SK-N-SH (cell line): ENCODE measurements at places on chromosomes 1 and 21. TPM values are rescaled to one million over a fixed set of nuclear protein-coding genes. Genes with fewer than 3 reads are reported as not detected.

DPT gene
- 0.05 and 0.32 TPM in 2 replicates for polyA plus RNA-seq

TMCO4 gene
- 3.5 and 4.2 TPM in 2 replicates for polyA plus RNA-seq

UTS2 gene
- polyA plus RNA-seq = 0.13 TPM in 1 of 2 replicates, not detected in the other

CLDN19 gene
- not detected in 2 replicates for polyA plus RNA-seq

FCGR1A gene
- not detected in 2 replicates for polyA plus RNA-seq

INTS3 gene
- polyA plus RNA-seq = 64.3 and 80.9 TPM in 2 replicates

PRAMEF8 gene
- not detected in 2 replicates for polyA plus RNA-seq

HAPLN2 gene
- polyA plus RNA-seq = 0.10 and 0.20 TPM in 2 replicates

RGS8 gene
- polyA plus RNA-seq = not detected in 2 replicates

TMEM52 gene
- polyA plus RNA-seq = 3.8 and 4.8 TPM in 2 replicates

IL20 gene
- not detected in 2 replicates for polyA plus RNA-seq

CLCC1 gene
- polyA plus RNA-seq = 20.0 and 27.0 TPM in 2 replicates

UBE2U gene
- not detected in 2 replicates for polyA plus RNA-seq

FAM89A gene
- 2.7 and 3.9 TPM in 2 replicates for polyA plus RNA-seq

S100A12 gene
- polyA plus RNA-seq = not detected in 2 replicates

IFI44L gene
- 1.1 TPM in 2 replicates for polyA plus RNA-seq

HRNR gene
- polyA plus RNA-seq = not detected in 2 replicates

CHIT1 gene
- not detected in 2 replicates for polyA plus RNA-seq

PCBP3 gene
- polyA plus RNA-seq = 4.2 and 9.5 TPM in 2 replicates

KLHL17 gene
- polyA plus RNA-seq = 27.3 and 28.1 TPM in 2 replicates

DNTTIP2 gene
- polyA plus RNA-seq = 9.6 and 13.1 TPM in 2 replicates

RNPEP gene
- 36.7 and 46.7 TPM in 2 replicates for polyA plus RNA-seq

C1orf116 gene
- polyA plus RNA-seq = 0.02 TPM in 1 of 2 replicates, not detected in the other

PLA2G2C gene
- not detected in 2 replicates for polyA plus RNA-seq

RAP1GAP gene
- polyA plus RNA-seq = 0.78 and 0.99 TPM in 2 replicates

GBP7 gene
- not detected in 2 replicates for polyA plus RNA-seq

PRDX6 gene
- polyA plus RNA-seq = 224 and 270 TPM in 2 replicates

MLLT11 gene
- polyA plus RNA-seq = 26.7 and 33.8 TPM in 2 replicates

IFNLR1 gene
- polyA plus RNA-seq = 0.29 and 0.30 TPM in 2 replicates

OR2L8 gene
- not detected in 2 replicates for polyA plus RNA-seq

MAP3K21 gene
- polyA plus RNA-seq = 0.33 and 0.42 TPM in 2 replicates

SH3D21 gene
- polyA plus RNA-seq = 1.6 and 1.8 TPM in 2 replicates

CAPZB gene
- polyA plus RNA-seq = 116 and 122 TPM in 2 replicates

MACF1 gene
- polyA plus RNA-seq = 37.6 and 45.9 TPM in 2 replicates

KCNAB2 gene
- 6.1 and 7.6 TPM in 2 replicates for polyA plus RNA-seq

TAL1 gene
- polyA plus RNA-seq = not detected in 2 replicates

PRKAA2 gene
- polyA plus RNA-seq = 1.5 and 1.8 TPM in 2 replicates

BSDC1 gene
- 51.0 and 65.7 TPM in 2 replicates for polyA plus RNA-seq
